ENCODE measurements at places on chromosomes 12 and 14. TPM values are rescaled to one million over a fixed set of nuclear protein-coding genes. Genes with fewer than 3 reads are reported as not detected.

The FGF6 gene
- total RNA-seq = not detected

The SLC4A8 gene
- 3.3 TPM for total RNA-seq

The CAPZA3 gene
- total RNA-seq = not detected

The SSPN gene
- total RNA-seq = 0.10 TPM

The RNASE4 gene
- total RNA-seq = 5.7 TPM

The INHBC gene
- 0.10 TPM for total RNA-seq

The DHRS4 gene
- total RNA-seq = 14.1 TPM

The GYS2 gene
- not detected for total RNA-seq

The ACVRL1 gene
- total RNA-seq = 0.31 TPM

The TAS2R30 gene
- total RNA-seq = 21.8 TPM

The TSPAN11 gene
- total RNA-seq = not detected

The HVCN1 gene
- total RNA-seq = 18.5 TPM

The PPM1H gene
- total RNA-seq = 1.3 TPM

The TDRD9 gene
- total RNA-seq = 2.5 TPM

The NUDT14 gene
- total RNA-seq = 6.3 TPM

The ZC3H10 gene
- 8.6 TPM for total RNA-seq

The PLEKHG3 gene
- 6.7 TPM for total RNA-seq

The SYNDIG1L gene
- not detected for total RNA-seq

The CLEC6A gene
- 1.0 TPM for total RNA-seq

The ITPR2 gene
- total RNA-seq = 33.4 TPM

The KRT82 gene
- total RNA-seq = not detected

The SSTR1 gene
- not detected for total RNA-seq

The KRT7 gene
- total RNA-seq = not detected

The PTHLH gene
- not detected for total RNA-seq

The KRT74 gene
- 0.10 TPM for total RNA-seq

The JPH4 gene
- total RNA-seq = not detected

The SIX6 gene
- not detected for total RNA-seq

The EXOC3L4 gene
- not detected for total RNA-seq

The RIMBP2 gene
- total RNA-seq = not detected

The KRT77 gene
- not detected for total RNA-seq

The PTGER2 gene
- 46.7 TPM for total RNA-seq

The HCAR3 gene
- total RNA-seq = 25.9 TPM

The CLEC1A gene
- total RNA-seq = 0.10 TPM

The KLC1 gene
- 127 TPM for total RNA-seq

The TEX52 gene
- total RNA-seq = not detected

The ACVR1B gene
- 11.4 TPM for total RNA-seq

The PTPRB gene
- total RNA-seq = 0.21 TPM

The NTS gene
- total RNA-seq = not detected

The FAM90A1 gene
- not detected for total RNA-seq

The SERPINA1 gene
- 453 TPM for total RNA-seq

The LRRK2 gene
- total RNA-seq = 21.3 TPM

The ACOT4 gene
- 0.42 TPM for total RNA-seq

The KLRD1 gene
- 34.0 TPM for total RNA-seq

The KLRC4 gene
- 7.2 TPM for total RNA-seq

The NPAS3 gene
- total RNA-seq = not detected

The KRT72 gene
- 10.2 TPM for total RNA-seq

The CLEC2A gene
- total RNA-seq = not detected

The TUNAR gene
- total RNA-seq = 0.21 TPM

The GPR132 gene
- 98.0 TPM for total RNA-seq

The CNTN1 gene
- not detected for total RNA-seq

The KRT6C gene
- total RNA-seq = not detected

The ATG101 gene
- total RNA-seq = 11.9 TPM

The KRT71 gene
- total RNA-seq = not detected
